Stimulated activated CD4-positive, alpha-beta T cell treated with anti-CD3 and anti-CD28 coated beads, Interleukin-15, amount 100 ng/mL, for 1 hour (primary cell): ENCODE measurements at places on chromosomes 5 and 9.

- DNase-seq: no peak
These were observed 108.5 kb downstream of the GAS1 start for GRCh38 chr9:86838519-86839497.

- DNase-seq: no peak
These were observed 6.5 kb downstream of the DENND1A start for GRCh38 chr9:123923377-123923776.

GRCh38 chr5:16592255-16592654, 24.5 kb downstream of the RETREG1 start:
- DNase-seq: no peak

GRCh38 chr9:17688834-17689233, 110.0 kb downstream of the SH3GL2 start:
- DNase-seq: no peak

DNA sequence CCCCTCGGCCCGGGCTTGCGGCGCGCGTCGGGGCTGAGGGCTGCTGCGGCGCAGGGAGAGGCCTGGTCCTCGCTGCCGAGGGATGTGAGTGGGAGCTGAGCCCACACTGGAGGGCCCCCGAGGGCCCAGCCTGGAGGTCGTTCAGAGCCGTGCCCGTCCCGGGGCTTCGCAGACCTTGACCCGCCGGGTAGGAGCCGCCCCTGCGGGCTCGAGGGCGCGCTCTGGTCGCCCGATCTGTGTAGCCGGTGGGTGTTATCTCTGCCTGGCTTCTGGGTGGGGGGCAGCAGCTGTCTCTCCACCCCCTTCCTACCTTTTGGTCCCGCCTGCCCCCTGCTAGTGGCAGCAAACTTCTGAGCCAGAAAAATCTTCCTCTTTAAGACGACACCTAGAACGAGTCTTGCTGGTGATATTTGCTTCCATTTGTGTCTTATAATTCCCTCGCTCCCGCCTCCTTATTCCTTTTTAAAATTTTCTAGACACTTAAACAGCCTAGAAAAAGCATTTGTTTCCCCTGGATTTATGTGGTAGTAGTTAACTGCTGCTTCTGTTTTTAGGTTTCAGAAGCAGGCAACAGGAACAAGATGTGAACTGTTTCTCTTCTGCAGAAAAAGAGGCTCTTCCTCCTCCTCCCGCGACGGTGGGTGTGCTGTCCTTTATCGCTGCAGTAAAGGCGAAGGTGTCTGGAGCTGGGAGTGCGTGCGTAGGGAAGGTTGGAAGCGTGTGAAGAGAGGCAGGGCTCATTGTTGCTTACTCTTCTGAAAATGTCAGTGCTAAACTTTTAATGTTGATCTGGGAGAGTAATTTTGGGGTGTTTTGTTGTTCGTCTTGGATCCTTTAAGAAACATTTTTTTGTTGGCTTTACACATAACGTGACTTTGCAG, 554 bp downstream of the JAK2 start:
- DNase-seq: no peak

GRCh38 chr5:2224689-2225088, 342.0 kb upstream of the IRX4 start:
- no peak for DNase-seq

DNA sequence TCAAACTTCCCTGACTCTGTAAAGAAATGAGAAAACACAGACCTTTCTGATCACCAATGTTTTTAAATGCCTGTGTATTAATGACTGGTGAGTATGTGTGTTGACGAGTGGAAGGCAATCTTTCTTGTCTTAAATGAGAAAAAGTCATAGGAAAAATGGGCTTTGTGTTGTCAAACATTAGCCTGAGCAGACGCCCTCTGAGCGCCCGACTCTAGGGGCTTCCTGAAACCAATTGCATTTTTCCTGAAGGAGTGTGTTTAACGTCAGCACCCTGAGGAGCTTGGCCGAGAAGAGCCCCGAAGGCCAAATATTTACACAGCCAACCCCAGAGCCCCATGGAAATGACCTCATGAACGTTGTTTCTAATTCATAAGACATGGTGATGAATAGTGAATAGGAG, 154.3 kb downstream of the PHF2 start:
- DNase-seq: no peak

GRCh38 chr5:77355080-77355479, 137.0 kb downstream of the WDR41 start:
- no peak for DNase-seq

DNA sequence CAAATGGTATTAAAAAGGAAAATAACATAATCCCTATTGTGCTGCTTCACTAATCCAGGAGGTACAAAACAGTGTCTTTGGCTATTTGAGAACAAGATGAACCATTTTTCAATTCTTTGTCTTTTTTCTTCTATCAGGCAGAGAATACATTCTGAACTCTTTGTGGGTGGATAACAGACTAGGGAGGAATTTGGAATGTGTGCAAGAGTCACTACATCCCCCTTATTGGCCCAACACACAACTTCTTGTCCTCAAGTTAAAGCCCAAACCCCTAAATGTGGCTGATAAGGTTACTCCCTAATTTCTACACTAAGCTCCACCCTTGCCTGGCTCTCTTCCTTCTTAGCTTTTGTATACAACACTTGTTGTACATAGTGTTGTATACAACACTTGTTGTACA, 342.7 kb upstream of the RFX3 start:
- DNase-seq: no peak

GRCh38 chr9:7146582-7146981, 388.8 kb downstream of the KDM4C start:
- no peak for DNase-seq

DNA sequence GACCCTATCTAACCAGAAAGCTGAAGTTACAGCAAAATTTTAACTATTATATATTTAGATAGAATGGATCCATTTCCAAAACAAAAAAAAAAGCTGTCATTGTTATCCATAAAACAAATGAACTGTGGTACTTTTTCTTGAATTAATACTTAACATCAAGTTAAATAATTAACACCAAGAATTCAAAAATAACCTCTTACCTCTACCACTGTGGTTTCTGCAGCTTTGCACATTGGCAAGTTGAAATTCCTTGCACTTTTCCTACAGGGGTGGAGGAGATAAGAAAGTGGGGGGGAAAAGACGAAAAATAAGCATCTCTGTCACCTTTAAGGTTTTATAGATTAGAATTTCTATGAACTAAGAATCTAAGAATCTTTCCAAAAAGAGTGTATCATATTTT, 30.0 kb downstream of the OXCT1 start:
- DNase-seq: no peak

GRCh38 chr5:96031180-96031579, 69.5 kb upstream of the ELL2 start:
- DNase-seq: no peak

- no peak for DNase-seq
These were observed 210.7 kb upstream of the ANKRD55 start for GRCh38 chr5:56443826-56444225.

DNA sequence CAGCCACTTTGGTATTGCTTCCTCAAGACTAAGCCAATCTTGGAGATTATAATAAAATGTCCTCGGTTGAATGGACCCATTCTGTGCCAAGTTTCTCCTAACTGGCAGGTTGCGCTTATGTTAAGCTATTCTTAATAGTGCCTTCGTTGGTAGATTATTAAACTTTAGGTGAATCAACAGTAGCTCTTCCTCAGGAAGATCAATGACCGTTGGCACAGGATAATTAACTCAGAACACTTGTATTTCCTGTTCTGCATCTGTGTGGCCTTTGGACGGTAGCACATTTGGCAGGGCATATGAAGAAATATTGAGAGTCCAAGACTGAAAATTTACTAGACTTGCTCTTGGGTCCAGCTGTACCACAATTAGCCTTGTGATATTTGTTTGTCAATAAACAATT, 402.9 kb downstream of the MLLT3 start:
- DNase-seq: no peak

- DNase-seq: no peak
These were observed 52.6 kb downstream of the SH3RF2 start for GRCh38 chr5:145988993-145989392.
